ENCODE measurements at places on chromosomes 5 and 9.

DNA sequence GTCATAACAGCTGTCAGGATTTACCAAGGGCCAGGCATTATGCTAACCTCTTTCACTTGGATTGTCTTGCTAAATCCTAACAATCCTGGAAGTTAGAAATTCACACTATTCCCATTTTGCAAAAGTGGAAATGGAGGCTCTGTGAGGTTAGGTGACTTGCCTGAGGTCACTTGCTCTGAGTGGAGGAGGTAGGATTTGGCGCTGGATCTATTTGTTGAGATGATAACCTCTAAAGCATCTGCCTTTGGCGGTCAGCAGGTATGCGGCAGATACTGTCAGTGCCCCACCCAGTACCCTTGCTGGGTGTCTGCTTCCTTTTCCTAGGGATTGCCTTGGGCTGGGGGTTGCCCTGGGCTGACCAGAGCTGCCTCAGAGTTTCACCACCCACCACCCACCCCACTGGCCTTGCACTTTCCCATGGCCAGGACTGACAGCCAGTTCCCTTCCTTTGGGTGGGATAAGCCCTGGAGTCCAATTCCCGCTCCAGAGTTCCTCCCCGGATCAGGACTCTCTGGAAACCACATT, 164.8 kb upstream of the MSX2 start:
- no peak for DNase-seq

GRCh38 chr9:16442622-16443021, 427.8 kb downstream of the BNC2 start:
- no peak for DNase-seq

- peak; percentile 4 for DNase-seq
Measured at GRCh38 chr9:7033076-7034045, 275.6 kb downstream of the KDM4C start.

GRCh38 chr9:98540476-98540875, 168.3 kb downstream of the GABBR2 start:
- DNase-seq, result no peak

DNA sequence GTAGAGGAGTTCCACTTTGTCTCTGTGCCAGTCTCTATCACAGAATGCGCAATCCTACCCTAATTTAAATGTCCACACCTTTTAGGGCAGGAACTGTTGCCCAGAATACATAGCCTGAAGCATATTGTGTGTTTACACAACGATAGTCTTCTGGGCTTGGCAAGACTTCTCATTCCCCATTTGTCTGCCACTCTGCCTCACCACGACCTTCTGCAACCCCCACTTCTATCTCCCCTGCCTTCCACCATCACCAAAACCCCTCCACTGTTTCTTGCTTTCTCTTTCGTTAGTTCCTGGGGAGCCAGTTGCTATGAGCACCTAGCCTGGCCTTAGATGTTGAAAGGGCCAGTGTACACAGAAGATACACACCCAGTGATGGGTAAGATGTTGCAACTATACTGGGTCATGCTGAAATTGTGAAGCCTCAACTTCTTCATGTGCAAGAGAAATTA, 883 bp upstream of the RNF145 start:
- no peak for DNase-seq

DNA sequence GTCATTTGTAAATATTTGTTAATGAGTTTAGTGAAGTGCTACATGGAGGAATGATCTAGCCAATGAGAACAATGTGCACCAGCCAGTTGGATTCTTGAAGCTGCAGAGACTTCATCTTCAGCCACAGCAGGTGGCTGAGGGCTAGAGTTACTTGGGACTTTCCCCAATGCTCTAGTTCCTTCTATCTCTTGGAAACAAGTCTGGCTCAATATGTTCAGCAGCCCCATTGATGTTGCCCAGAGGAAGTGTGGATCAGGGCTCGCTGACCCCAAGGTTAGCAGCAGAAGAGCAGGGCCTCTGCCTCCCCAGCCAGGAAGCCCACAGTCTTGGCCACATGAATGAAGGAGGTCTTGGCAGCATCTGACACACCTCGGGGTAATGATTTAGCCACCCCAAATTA, 117.5 kb downstream of the SLC1A3 start:
- DNase-seq, result no peak

DNA sequence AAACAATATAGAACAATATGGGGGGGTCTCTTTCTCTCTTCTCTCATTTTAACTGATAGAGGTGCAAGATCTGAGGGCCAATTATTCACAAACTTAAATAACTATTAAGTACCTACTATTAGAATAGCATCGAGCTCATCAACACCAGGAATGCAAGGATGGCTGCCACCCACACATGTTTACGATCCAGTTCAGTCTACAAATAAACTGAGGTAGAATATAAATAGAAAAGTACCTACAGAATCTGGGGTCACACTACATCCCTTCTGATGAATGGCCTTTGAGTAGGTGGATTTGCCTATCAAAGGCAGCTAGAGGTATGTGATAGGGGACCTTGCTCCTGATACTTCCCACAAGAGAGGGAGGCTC, 91.8 kb upstream of the ZNF366 start:
- no peak for DNase-seq

Measured in COLO829 (cell line).